ENCODE measurements at places on chromosomes 4 and X.
A peak's percentile ranks its signal among the peaks of the same experiment; 100 is the strongest.

DNA sequence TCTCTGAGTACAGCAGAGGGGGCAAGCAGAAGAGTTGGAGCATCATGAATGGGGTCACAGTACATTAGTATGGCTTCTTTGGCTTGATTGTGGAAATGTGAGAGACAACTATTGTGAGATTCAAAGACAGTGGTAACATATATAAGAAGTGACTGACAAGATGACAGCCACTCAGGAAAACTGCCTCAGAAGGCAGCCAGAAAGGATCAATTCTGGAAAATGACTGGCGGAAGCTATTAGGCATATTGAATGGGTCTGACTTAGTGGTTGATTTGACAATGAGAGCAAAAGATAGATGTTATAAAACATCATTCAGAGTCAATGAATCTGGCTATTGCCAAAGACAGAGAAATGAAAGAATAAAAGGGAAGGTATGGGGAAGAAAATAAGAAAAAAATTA is 345.5 kb upstream of the MAGEB2 start:
- no peak for DNase-seq

DNA sequence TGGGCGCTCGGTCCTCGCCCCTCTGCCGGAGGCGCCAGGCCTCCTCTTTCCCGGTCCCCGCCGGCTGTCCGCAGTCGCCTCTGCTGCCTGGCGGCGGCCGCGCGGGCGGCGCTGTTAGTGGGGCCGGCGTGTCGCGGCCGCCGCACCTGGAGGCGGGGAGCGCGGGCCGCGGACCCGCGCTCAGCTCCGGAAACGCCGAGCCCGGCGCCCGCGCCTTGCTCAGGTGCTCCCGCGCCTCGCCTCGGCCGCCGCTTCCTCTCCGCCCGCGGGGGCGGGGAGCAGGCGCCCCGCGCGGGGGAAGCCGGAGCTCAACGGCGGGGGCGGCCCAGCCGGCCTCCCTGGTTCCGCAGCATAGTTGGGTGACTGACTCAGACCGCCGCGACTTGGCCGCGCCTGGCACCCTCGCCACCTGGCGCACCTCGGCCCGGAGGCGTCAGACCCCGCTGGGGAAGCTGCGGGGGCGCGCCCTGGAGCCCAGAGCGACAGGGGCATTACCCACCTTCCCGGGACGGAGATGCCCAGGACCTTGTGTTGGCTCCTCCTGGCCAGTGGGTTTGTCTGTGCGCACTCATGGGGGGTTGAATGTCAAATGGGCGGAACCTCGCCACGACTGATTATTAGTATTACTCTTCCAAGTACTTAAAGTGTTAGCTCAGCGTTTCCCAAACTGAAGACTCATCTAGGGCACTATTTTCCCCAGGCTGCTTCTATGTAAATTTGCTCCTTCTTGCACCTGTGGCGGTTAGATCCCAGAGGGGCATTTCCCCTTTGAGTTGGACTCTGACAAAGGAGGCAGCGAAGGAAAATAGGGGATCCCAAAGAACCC is at the start of gene ARAP2:
ARAP2 (minus strand) TSS at position 258 of the 826 bp plus-strand sequence. CDS start 15,028 bp downstream, outside the sequence.
- peak; percentile 21 for DNase-seq

DNA sequence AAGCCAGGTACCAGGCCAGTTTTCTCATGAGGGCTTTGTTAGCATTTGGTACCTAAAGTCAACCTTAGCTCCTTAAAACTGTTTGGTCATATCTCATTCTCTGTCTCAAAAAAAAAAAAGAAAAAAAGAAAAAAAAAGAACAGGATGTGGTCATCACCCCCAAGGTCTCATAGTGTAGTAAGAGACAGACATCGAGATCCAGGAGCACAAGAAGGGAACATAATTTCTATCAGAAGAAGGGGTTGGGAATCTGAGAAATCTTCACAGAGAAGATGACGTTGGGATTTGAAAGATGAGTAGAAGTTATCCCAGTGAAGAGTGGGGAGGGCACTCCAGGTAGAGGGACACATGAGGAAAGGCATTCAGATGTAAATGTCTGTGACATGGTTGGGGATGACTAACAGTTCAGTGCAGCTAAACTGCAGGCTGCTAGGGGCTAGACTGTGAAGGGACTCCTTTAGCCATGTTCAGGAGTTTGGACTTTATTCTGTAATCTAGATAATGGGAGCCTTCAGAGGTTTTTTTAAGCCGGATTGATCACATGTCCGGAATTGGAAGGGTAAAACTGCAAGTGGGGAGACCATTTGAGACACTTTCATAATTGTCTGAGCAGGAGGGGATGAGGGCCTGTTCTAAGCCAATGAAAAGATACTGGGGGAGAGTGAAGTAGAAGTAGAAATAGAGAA is 26.9 kb upstream of the GJB1 start:
- no peak for DNase-seq

GRCh38 chrX:143058120-143058519 is 32.4 kb downstream of the SPANXN4 start:
- DNase-seq = no peak

GRCh38 chr4:134201216-134202161 is at the start of gene PABPC4L:
Gene PABPC4L (minus strand): TSS chr4:134201789. CDS start chr4:134201019, 770 bp downstream.
- peak; percentile 38 for DNase-seq

GRCh38 chrX:45846328-45846727 is 645.7 kb upstream of the DIPK2B start:
- DNase-seq = no peak

- no peak for DNase-seq
These were observed 21.4 kb downstream of the HPRT1 start for GRCh38 chrX:134481339-134481738.

DNA sequence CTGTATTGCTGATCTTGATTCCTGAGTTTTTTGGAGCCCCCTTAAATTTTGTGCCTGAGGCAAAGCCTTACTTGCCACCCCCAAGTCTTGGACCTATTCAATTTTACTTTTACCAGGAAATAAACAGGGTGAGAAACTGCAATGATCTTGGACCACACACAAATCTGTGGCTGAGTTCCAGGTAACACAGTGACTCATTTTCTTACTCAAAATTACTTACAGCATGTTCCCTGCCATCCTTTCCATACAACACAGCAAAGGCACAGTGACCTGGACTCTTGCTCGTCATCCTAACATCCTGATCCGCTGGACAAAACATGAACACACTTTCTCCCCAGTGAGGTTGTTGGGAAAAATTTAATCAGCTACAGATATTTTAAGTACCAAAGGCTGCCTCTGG is 60.7 kb upstream of the S100G start:
- DNase-seq = peak; percentile 62

GRCh38 chr4:181877329-181877848 is 365.8 kb upstream of the TENM3 start:
- DNase-seq = no peak

- DNase-seq = no peak
These were observed 774.0 kb upstream of the POU3F4 start for GRCh38 chrX:82734140-82734539.

GRCh38 chr4:86557526-86557925 is 36.6 kb upstream of the PTPN13 start:
- DNase-seq = peak; percentile 8

- DNase-seq = no peak
These were observed 37.3 kb downstream of the CASP6 start for GRCh38 chr4:109665783-109666485.

GRCh38 chr4:101239665-101240064 is 107.7 kb downstream of the PPP3CA start:
- DNase-seq = peak; percentile 35

DNA sequence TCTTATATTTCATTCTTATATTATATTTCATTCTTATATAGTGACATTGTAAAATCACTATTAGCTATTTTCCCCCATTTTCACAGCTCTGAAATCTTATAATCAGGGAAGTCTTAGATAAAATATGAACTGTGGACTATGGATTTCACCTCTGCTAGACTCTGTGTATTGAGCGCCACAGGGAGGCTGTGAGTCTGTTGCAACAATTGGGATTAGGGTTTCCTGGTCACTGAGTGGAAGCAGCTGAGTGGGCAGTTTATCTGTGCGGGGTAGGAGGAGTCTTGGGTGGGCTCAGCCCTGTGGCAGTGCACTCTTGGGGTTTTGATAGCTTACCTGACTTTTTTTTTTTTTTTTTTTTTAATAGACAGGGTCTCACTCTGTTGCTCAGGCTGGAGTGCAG is 249.5 kb downstream of the PTTG2 start:
- DNase-seq = no peak

DNA sequence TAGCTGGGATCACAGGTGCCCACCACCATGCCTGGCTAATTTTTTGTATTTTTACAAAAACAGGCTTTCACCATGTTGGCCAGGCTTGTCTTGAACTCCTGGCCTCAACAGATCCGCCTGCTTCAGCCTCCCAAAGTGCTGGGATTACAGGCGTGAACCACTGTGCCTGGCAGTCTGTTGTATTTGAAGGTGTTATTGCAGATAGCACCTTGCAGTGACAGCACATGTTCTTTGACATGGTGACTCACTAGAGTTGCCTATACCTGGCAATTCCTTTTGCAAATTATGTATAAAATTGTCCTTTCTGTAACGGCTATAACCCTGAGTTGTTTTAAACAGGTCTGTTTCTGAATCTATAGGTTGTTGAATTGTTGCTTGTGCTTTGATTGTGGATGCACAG is 7.9 kb downstream of the OGT start:
- DNase-seq = no peak

DNA sequence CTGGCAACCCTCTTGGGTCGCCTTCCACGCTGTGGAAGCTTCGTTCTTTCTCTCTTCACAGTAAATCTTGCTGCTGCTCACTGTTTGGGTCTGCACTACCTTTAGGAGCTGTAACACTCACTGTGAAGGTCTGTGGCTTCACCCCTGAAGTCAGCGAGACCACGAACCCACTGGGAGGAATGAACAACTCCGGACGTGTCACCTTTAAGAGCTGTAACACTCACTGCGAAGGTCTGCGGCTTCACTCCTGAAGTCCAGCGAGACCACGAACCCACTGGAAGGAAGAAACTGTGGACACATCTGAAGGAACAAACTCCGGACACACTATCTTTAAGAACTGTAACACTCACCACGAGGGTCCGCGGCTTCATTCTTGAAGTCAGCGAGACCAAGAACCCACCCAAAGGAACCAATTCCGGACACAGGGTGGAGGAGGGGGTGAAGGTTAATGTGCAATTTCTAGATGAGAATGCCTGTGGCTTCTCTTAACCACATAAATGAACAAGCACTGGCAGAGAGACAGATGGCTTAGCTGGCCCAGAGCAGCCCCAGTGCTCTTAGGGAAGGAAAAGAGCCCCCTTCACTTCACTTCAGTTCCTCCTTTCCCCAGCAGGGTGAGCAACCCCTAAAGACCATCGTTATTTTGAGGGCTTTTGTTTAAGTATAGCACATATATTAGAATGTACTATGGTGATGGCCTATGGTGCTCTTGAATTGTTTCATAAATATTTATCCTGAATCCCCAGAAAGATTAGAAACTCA is 73.0 kb downstream of the LUZP4 start:
- DNase-seq = peak; percentile 20

- DNase-seq = no peak
These were observed 209.8 kb downstream of the RTL9 start for GRCh38 chrX:110568441-110568840.

DNA sequence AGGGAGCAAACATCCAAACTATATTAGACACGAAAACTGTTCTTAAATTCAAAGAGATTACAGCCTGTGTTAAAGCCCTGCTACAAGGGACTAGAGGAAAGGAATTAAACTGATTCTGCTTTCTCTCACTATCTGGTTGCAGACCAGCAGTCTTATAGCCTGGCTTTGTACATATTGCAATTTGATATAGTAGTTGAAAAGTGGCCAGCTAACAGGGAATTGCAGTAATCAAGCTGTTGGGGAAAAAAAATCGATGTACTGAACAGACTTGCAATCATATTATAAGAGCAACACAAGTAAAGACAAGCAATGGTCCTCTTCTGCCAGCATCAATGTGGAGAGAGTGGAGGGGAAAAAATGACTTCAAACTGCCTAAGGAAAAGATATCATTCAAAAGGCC is 364.4 kb upstream of the EPHA5 start:
- no peak for DNase-seq

DNA sequence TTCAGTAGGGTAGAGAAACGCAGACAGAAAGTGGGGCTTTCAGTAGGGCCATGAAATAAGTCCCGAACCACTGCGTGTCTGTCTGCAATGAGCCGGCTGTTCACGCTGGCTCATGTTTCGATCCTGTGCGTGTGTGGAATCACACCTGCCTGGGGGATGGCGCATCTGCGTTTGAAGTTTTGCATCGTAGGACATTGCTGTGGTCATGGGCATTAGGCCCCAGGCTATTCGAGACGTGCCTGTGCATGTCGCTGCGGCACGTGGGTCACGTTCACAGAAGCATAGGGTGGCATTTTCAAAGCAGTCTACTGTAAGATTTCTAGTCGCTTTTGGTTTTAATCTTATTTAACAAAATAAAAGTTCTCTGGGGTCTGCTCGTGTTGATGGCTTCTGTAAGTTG is 25.5 kb upstream of the HGFAC start:
- no peak for DNase-seq

- peak; percentile 60 for DNase-seq
These were observed 81.8 kb upstream of the RBPJ start for GRCh38 chr4:26238778-26239679.

- DNase-seq = no peak
These were observed 18.0 kb downstream of the ARHGAP10 start for GRCh38 chr4:147749811-147750321.

- DNase-seq = no peak
These were observed 19.5 kb downstream of the ENPP6 start for GRCh38 chr4:184198190-184198589.
